ENCODE measurements at places on chromosomes 2 and 18.
A peak's percentile ranks its signal among the peaks of the same experiment; 100 is the strongest.

- no peak for DNase-seq
Measured at GRCh38 chr2:38797250-38797676, 19.3 kb downstream of the GEMIN6 start.

GRCh38 chr2:204505946-204506345 is 39.3 kb upstream of the PARD3B start:
- DNase-seq, result no peak

GRCh38 chr18:79424880-79425568 is 29.3 kb downstream of the NFATC1 start:
- no peak for DNase-seq

GRCh38 chr2:173400760-173401159 is 46.1 kb downstream of the CDCA7 start:
- DNase-seq, result peak; percentile 70

- DNase-seq, result no peak
Measured at GRCh38 chr2:181680055-181680936, at the start of gene NEUROD1. NEUROD1 (minus strand) TSS chr2:181680517; CDS start chr2:181678860, 1,657 bp downstream.

- DNase-seq, result no peak
Measured at GRCh38 chr2:86290596-86291327, 46.7 kb downstream of the REEP1 start.
